ENCODE measurements at places on chromosomes 16 and 17.

GRCh38 chr17:33582661-33583060 lies 289.6 kb upstream of the ASIC2 start:
- no peak for DNase-seq

DNA sequence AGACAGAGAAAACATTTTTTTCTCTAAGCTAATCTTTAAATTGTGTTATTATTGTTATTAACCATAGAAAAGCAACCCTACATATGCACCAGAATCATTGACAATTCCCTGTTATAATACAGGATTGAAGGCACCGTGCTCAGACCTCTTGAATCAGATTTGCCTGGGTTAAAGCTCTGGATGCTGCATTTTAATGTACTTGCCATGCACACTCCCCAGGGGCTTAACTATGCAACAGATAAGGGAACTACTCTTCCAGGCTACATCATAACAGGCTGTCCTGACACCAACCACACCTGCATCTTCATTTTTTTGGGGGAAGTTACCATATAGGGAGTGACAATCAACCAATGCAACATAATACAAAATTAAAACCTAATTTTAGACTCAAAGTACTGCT lies 1187.6 kb upstream of the CDH8 start:
- DNase-seq = no peak

- no peak for DNase-seq
Observed at GRCh38 chr17:62713086-62713881, 85.8 kb downstream of the MRC2 start.

DNA sequence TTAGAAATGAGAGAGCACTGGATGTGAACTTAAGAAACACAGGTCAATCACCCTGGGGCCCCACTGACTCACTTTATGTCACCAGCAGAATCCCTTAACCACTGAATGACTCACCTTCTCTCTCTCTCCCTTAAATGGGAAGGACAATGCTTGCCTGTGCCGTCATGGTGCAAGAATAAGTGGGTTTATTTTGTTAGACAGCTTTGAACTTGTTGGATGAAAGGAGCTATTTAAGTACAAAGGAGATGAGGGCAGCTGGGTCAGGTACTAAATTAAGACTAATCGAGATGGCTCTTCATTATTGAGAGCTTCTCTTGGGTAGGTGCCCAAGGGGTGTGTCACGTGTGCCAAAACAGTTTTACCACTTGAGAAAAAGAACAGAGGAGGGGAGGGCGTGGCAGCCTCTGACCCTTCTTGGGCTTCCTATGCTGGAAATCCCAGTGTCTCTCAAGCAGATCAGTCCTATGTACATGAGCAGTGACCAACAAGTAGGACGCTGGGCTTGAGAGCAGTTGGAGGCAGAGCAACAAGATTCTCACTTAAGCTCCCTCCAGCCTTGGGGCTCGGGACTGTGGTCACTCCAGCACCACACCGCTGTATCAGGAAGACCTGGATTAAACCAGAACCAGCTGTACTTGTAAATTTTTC lies 6.7 kb upstream of the KRT31 start:
- peak; percentile 9 for DNase-seq

DNA sequence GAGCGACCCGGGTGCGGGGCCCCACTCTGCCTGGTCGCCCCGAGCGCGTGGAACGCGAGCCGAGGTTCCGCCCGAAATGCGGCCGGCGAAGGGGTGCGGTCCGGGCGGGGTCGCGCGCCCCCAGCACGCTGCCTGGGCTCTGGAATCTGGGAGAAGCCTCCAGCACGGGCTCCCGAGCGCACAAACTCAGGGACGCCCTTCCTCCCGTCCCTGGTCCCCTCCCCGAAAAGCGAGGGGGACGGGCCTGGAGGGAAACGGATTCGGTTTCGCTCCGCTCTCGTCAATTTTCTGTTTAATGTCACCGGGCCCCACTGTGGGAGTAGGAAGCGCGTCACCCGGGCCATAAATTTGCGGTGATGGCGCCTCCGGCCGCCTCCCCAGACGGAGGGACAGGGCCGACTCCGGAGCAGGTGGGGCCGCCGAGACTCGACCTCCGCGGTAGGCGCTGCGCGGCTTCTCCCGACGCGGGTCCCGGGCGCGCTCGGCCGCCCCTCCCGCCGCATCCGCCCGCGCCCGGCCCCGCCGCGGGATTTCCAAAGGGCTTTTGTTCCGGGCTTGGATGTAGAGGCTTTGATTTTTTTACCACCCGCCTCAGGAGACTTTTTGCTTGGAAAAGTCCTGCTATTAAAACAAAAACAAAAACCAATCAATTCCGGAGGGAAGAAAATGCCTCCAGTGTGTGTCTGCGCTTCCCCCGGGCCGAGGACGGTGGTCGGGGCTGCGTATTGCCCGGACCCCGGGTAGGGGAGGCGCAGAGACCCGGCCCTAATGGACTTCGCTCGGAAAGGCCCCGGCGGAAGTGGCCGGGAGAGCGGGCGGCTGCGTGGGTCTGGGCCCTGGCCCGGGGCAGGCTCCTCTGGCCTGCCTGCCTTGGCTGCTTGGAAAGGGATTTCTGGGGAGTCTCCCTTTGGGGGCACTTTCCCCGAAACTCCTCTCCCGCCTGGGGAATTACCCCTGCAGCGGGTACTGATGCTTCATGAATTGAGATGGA lies 7.9 kb upstream of the BAHCC1 start:
- no peak for DNase-seq

DNA sequence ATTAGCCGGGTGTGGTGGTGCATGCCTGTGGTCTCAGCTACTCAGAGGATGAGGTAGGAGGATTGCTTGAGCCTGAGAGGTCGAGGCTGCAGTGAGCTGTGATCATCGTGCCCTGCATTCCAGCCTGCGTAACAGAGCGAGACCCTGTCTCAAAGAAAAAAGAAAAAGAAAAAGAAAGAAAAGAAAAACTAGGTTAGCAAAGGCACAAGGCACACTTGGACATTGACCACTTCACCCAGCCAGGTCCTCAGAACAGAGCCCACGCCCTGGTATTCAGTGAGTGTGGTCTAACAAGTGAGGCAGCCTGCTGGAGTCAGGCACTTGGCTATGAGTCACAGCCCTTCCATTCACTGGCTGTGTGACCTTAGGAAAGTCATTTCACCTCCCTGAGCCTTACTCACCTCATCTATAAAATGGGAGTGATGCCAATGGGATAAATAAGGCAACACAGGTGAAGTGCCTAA lies 10.4 kb downstream of the MILR1 start:
- no peak for DNase-seq

- DNase-seq = no peak
Observed at GRCh38 chr16:87855852-87856715, 13.2 kb downstream of the SLC7A5 start.

DNA sequence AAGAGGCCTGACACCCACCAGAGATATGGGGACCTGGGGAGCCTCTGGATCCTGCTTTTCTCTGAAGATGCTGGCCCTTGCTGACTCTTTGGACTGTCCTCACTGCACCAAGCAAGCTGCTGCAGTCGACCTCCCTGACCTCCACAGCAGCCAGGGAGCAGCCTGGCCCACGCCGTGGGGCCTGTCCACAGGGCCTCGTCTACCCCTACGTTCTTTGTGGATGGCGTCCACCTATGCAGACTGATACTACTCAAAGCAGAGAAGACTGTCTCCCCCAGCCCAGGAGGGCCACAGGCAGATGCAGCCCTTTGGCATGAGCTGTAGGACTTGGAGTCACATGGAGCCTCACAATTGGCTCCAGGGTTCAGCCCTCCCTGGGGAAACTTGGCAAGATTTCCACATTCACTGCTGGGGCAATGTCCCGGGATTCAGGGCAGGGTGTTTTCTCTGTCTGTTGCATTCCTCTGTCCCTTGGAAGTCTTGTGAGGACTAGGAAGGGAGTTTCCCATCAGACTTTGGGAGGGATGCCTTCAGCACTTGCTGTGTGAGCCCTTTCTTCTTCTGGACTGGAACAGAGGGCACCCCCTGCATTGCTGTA lies 152.2 kb downstream of the NTN1 start:
- no peak for DNase-seq

- DNase-seq = no peak
Observed at GRCh38 chr17:33803686-33804085, 451.4 kb upstream of the CCL2 start.

- DNase-seq = no peak
Observed at GRCh38 chr16:6510261-6510660, 822.4 kb upstream of the RBFOX1 start.

- no peak for DNase-seq
Observed at GRCh38 chr16:29811896-29812665, at the start of gene PRRT2. TSS of gene PRRT2 (plus strand) at chr16:29812193. CDS start at chr16:29813055, 862 bp downstream.

GRCh38 chr17:17783825-17784656 lies 52.7 kb downstream of the SREBF1 start:
- no peak for DNase-seq

DNA sequence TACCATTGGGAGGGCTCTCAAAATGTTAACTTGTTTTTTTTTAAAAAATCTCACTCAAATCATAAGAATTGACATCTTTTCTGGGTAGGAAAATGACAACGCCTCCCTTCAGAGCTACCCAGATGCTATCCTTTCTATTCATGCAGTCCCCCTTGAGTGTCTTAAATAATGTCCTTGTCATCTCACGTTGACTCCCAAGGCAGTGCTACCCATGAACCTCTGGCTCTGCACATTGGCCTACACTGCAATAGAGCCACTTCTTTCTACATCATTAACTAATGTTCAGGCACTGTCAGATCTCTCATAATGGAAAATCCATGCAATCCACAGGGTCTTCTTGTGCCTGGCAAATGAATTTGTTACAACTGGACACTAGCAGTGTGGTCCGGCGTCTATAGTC lies 569.8 kb upstream of the ZFHX3 start:
- DNase-seq = no peak

DNA sequence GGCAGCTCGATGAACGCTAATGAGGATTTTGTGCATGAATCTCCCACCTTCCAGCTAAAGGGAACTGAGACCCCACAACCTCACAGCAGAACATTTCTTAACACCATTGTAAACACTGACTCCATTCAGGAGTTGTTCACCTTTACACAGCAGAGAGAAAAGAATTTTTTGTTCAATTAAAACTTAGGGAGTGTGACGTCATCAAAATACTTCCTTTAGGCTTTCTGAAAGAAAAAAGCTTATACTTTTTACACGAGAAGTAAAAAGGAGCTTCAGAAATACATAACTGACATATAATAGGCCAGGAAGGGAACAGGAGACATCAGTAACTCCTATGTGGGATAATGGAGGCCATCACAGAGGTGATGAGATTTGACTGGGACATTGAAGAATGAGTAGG lies 98.1 kb upstream of the AXIN2 start:
- no peak for DNase-seq

DNA sequence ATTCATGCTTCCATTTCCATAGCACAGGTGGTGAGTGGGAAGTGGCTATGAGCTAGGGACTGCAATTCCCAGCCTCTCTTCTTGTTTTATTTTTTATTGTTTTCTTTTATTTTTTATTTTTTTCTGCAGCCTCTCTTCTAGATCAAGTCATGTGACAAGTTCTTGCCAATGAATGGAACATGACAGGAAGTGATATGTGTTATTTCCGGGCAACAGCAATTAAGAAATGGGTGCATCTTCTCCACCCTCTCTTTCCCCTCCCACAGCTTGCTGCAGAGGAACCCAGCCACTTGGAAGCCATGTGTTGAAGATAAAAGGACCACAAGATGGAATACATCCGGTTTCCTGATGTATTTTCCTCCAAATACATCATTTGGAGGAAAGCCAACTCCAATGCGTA lies 23.6 kb downstream of the IRX5 start:
- DNase-seq = no peak

GRCh38 chr16:426115-426905 lies 861 bp downstream of the RAB11FIP3 start:
- DNase-seq = no peak

GRCh38 chr17:74008196-74008595 lies 195.3 kb upstream of the RPL38 start:
- DNase-seq = peak; percentile 30

GRCh38 chr16:78225919-78226318 lies 126.5 kb downstream of the WWOX start:
- no peak for DNase-seq

Measured in stimulated activated CD8-positive, alpha-beta memory T cell treated with anti-CD3 and anti-CD28 coated beads, Interleukin-2, amount 100 ng/mL, for 48 hours (primary cell).